CD4-positive, alpha-beta T cell treated with Interleukin-21 for 1 hour (primary cell): ENCODE measurements at places on chromosomes 2 and 18.

DNA sequence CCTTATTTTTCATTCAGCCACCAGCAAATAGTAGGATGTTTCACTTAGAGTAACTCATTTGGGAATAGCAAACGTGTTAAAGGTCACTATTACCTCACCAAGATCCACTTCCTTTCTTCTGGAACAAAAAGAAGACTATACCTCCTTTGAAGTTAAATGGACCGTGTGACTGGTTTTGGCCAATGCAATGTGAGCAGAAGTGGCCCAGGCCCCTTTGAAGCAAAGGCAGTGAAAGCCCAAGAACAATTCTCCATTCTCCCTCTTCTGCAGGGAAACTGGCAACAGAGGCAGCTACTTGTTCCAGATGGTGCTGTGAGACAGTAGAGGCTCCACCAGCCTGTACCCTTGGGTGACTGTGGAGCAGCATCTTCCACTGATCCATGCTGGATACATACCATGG, 11.3 kb upstream of the MALL start:
- no peak for DNase-seq

GRCh38 chr18:57737400-57738060, 65.6 kb downstream of the ATP8B1 start:
- DNase-seq: no peak

DNA sequence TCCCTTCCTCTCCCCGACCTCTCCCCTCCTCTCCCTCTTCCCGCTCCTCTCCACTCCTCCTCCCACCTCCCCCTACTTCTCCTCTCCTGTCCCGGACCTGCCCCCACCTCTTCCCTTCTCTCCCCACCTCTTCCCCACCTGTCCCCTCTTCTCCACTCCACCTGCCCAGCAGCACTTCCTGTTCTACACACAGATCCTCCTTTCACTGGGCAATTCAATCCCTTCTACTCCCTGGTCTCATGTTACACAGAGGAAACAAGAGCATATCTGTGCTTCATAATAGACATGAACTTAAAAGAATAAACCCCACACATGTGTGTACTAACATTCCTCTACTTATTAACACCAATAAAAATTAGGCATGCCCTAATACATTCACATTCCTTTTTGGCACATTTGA, 34.8 kb downstream of the TIMM21 start:
- no peak for DNase-seq

GRCh38 chr2:152497481-152498052, 162.6 kb downstream of the FMNL2 start:
- DNase-seq: no peak

DNA sequence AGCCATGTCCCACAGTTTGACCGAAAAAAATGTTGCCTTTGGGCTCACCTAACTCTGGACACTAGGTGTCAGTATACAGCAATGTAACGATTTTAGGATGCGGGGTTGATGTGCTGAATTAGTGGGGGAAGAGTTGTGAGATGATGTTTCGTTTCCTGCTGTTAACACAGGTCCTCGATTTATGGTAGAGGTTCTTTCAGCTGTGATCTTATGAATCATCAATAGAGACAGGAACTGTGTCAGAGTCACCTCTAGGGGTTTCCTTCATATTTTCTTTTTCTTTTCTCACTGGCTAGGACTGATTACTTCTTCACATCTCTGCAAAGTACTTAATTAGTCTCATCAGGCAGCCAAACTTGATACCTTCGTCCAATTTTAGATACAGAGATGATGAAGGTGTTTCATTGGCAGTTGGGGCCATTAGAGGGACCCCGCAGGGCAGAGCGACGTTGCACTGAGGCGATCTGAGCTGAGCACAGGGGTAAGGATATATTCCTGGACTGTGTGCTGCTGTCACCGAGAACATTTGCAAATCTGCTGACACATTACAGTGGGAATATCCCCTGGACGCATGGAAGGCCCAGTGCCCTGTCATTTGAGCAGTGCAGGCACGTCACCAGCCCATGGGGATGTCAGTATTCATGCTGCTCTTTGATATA, 10.2 kb upstream of the MMADHC start:
- DNase-seq: peak; percentile 79

GRCh38 chr2:43707255-43708015, 31.2 kb upstream of the C1GALT1C1L start:
- no peak for DNase-seq

DNA sequence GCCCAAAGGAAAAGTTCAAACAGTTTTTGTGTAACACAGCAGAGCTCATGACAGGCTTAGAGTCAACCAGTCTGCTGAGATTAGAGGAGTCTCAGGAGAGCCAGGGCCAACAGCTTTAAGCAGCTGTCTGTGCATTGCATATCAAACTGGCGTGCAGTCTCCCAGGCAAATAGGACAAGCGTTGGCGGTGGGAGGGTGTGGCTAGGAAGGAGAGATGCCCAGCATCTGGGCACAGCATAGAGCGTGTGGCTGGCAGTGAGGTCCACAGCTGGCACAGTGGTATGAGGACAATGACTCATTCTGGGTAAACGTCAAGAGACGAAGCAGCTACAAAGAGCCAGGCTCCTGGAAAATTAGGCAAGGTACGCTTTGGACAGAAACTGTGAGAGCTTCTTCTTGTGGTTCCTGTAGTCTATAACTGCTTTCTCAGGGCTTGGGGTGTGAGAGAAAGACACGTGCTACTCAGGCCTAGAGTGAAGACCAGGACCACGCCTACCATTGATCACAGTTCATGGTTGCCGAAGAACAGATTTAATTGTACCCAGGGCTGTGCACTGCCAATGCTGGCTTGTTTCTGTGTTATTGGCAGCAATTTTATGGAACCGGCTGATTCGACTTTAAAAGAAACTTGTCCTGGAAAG, 14.8 kb downstream of the ZAP70 start:
- DNase-seq: no peak

DNA sequence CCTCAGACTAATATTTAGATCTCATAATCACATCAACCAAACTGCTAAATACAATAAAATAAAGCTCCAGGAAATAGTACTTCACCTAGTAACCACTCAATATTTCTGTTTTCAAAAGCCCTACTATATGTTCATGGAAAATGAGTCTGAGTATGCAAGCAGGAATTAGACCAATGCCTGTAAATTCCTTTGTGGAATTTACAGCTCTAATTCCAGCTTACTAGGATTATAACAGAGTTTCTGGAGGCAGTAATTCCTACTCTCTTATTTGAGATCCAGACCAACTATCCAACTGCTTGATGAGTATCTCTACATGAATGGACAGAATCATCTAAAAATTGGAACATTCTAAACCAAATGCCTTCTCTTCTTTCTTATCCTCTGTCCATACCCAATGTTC, 11.6 kb downstream of the CDKL4 start:
- DNase-seq: no peak

DNA sequence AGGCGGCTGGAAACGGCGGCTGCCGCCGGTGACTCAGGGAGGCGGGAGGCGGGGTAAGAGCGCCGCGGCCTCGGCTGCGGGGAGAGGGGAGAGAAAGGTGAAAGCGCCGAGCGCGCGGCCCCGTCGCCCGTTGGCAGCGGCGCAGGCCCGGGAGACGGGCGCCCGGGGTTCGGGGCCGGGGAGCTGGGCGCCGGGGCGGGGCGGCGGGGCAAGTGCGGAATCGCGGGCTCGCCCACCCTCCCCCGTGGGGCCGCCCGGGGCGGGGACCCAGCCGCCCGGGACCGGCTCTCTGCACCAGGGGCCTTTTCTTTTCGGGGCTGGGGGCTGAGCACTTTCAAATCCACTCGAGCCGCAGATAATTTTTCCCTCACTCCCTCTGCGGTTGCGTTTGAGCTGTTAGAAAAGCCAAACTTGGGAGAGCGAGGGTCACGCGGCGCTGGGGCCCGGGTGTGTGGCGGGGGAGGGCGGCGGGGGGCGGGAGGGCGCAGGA, 266 bp downstream of the KDM3A start:
- no peak for DNase-seq

- no peak for DNase-seq
Measured at GRCh38 chr2:30234180-30234971, 3.0 kb downstream of the LBH start.

DNA sequence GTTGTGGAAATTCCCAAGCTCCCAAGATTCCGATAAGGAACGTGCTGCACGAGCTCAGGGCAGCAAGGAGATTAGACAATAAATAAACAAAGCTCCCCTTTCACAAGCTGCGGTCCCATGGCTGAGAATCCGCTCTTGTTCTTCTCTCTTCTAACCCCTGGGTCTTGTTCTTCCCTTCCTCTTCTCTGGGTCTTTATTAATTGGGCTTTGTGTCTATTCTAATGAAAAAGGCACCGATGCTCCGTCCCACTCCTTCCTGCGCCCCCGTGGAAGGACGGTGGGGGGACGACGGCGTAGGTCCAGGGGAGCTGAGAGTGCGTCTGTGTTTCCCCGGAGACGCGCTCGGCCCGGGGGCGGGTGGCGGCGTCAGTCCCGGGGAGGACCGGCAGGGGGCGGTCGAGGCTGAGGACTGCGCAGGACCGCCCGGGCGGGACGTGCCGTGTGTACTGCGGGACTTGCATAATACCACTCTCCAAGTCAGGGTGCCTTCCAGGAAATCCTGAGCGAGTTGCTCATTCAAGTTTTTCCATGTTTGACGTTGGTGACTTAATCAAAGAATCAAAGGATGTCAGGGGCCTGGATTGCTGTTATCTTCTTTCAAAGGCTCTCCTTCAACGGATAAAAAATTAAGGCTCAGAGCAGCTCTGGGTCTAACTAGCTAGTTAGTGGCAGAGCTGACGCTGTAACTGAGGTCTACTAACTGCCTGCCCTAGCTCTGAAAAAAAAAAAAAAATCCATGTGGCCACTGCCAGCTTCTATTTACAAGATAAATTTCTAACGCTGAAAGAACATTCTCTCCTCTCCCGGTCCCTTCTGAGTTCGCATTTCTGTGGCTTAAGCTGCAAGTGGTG, 321.4 kb downstream of the TGIF1 start:
- DNase-seq: peak; percentile 63
